ENCODE measurements at places on chromosomes 7 and 10.

DNA sequence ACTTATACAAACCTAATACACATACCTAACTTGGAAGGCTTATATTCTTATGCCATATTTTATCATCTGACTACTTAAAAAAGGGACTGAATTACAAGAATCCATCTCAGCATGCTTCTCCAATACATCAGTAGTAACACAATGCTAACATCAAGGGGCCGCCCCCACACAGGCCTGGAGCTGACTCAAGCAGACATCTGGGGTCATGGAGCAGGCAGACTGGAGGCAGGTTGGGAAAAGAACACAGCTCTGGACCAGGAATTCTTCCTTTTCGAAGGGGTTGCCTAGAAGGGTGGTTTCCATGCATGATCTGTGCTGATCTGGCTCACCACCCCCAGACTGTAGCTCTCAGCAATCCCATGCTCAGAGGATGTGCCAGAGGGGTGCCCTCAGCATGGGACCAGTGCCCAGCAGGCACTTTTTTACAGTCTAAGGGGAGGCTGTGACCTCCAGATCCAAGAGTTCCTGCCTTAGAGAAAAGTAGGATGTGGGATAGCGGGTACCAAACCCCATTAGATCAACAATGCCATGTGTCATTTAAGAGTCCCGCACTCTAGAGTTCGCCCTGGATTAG lies 26.1 kb upstream of the DUSP5 start:
- no peak for DNase-seq

DNA sequence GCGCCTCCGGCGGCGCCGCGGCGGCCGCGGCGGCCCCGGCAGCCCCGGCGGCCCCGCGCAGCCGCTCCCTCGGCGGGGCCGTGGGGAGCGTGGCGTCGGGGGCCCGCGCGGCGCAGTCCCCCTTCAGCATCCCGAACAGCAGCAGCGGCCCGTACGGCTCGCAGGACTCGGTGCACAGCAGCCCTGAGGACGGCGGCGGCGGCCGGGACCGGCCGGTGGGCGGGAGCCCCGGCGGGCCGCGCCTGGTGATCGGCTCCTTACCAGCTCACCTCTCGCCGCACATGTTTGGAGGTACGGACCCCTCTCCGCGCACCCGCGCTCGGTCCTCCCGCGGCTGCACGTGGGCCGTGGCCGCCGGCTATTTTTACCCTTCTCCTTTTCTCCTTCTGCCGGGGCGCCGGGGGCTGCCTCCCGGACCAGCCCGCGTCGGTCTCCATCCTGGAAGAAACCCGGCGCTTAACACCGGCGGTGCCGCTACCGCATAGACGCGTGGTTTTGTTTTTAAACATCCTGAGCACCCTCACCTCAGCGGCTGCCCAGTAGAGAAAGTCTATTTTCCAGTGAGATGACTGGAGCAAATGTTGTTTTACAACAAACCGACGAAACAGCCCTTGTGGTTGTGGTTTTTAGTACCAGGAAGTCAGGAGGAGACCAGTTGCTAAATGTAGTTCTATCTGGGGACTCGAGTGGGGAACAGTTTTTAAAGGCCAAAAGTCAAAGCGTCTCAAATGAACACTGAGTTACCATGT lies 1.3 kb downstream of the ZNRF2 start:
- no peak for DNase-seq

- no peak for DNase-seq
Observed at GRCh38 chr7:156559001-156559400, 81.6 kb upstream of the RNF32 start.

GRCh38 chr10:127563718-127564553 lies 14.8 kb downstream of the NPS start:
- DNase-seq = peak; percentile 3

GRCh38 chr10:119320981-119321380 lies 113.6 kb downstream of the GRK5 start:
- no peak for DNase-seq

DNA sequence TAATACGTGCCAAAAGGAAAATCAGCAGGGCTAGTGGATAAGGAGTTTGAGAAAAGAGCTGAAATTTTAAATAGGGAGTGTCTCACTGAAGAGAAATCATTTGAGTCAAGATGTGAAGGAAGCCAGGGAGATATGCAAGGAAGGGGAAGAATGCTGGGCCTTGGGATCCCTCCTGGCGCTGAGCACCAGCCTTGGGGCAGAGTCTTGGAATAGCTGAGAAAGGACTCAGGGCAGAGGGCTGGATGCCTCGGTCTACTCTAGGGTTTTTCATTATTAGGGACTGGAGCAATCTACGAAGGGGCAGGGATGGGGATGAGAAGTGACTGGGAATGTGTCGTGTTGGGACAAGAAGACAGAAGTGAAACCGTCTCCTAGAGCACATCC lies 484 bp downstream of the ZWINT start:
- no peak for DNase-seq

DNA sequence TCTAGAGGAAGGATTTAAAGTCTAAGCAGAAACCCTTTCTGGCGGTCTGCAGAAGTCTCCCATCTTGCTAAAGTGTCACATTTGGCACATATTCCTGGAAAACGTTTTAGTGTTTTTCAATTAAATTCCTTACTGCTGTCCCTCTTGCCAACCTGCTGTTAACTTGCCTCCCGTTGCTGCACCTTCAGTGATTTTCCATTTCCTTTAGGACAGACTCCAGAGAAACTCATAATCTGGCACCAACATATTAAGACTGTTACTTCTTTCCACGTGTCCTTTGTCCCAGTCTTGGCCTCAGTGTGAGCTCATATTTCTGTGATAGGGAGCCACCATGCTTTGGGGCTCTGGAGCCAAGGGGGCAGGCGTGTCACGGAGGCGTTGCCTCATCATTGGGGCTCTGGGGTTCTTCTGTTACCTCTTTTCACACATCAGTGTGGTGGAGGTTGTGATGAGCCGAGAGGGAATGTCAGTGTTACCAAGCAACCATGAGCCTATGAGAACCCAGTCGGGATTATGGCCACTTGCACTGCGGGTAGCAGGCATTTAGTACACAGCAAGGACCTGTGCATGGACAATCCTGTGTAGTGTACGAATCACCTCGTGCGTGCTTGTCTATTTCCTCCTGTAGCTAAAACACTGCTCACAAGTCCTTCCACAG lies 26.0 kb upstream of the ZNF32 start:
- no peak for DNase-seq

GRCh38 chr10:42594246-42594650 lies 44.1 kb downstream of the ZNF33B start:
- no peak for DNase-seq

DNA sequence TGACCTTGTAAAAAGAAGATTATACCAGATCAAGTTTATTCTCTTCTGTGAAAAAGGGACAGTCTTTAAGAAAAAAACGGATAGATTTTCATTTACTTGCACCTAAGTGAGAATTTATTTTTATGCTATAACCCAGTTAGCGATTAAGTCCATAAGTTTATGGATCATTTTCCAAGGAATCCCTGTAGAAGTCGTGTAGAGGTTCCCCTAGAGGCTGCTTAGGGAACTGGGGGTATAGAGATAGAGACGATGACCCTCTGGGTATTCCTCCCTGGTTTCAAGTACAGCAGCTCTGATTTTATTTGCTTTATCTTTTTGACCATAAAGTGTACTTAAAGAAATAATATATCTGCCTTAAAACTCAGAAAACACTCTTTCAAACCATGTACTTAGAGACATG lies 648.4 kb upstream of the LRRTM3 start:
- DNase-seq = no peak

DNA sequence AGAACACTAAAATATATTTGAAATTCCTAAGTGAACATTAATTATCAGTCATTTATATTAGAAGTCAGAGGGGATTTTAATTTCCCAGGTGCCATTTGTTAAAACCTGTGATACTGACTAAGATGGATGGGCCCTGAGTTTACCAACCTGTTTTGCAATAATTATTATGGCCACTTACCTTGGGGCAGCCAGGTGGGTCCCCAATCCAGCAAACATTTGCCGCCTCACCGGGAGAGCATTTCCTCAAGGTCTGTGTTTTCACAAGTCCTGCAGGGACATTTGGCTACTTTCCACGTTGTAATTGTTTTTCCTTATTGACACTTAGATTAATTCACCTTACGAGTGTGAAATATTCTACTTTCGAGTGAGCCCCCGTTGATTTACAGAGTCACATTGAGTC lies 251.2 kb upstream of the PPP2R2D start:
- no peak for DNase-seq
